ENCODE measurements at places on chromosomes 2 and 18.

DNA sequence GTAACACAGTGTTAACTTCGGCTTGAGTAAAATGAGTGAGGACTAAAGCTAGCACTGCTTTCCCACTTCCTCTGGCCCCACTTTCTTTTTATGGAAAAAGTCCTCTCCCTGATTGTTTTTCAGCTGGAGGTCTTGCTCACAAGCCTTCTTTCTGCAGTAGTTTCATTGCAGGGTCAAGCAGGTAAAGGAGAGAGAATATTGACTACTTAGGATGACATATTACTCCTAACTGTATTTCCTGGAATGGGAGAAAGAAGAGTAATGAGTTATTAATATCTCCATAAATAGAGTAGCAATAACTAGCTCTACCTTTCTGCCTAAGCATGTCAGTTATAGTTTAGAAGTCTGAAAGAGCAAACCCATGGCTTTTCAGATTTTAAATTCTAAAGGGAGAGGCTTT, 45.0 kb downstream of the MAP4K4 start:
- no peak for DNase-seq

- no peak for DNase-seq
Observed at GRCh38 chr18:9740071-9740470, 32.0 kb downstream of the RAB31 start.

GRCh38 chr2:46333912-46334311, 36.7 kb downstream of the EPAS1 start:
- no peak for DNase-seq

DNA sequence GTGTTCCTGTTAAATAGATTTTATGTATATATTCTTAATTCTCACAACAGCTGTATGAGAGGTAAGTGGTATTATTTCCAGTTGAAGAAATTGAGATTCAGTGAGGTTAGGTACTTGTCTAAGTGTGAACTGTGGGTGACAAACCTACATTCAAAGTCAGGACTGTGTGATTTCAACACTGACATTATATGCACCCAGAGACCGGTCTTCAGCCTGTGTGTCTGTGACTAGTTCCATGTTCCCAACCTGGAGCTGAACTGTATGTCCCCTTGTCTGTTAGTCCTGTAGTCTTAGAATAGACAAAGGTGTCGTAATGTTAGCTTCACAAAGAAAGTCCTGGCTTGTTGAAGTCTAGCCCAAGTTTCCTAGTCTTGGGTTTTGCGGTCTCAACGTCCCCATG, 17.4 kb downstream of the PLEKHB2 start:
- DNase-seq, result no peak

DNA sequence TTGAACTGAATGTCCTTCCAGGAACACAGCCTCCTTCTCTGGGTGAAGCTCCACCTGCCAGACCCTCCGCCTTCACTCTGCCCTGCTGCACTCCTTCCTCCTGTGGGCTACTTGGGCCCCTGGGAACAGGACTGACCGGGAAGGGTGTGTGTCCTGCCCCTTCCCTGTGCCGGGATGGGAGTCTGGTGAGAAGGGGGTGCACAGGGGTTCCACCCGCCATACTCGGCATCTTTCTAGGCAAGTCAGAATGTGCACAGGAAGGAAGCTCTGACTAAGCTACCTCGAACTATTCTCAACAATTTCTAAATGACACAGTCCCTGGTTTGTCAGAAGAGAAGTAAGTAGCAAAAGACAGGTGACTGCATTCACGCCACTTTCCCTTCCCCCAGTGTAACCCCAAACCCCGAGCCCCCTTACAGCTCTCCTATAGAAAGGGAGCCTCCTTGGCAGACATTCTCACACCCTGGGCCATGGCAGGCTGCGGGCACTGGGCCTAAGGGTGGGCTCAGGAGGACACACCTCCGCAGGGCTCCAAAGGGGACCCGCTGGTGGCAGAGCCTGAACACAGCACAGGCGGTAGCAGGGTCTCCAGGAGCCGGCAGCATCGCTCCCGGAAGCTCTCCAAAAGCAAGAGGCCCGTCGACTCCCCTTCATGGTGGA, 184.1 kb downstream of the HDAC4 start:
- no peak for DNase-seq

- no peak for DNase-seq
Observed at GRCh38 chr18:49335677-49336076, 124.8 kb downstream of the DYM start.

DNA sequence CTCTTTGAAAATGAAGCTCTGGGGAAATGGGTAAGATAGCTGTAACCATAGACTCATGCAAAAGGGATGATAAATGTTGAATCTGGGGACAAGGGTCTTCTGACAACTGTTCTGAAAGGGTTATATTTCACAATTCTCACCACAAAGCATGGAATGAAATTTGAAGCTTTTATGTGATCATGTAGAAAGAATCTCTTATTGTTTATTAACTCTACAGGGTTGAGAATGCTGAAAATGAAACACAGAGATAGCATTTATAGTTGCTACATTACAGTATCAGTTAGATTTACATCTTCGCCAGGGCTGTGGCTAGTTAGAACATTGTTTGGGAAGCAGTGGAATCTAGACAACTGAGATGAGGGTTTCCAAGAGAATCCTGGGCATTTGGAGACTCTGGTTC, 97.4 kb upstream of the LHCGR start:
- DNase-seq, result no peak

DNA sequence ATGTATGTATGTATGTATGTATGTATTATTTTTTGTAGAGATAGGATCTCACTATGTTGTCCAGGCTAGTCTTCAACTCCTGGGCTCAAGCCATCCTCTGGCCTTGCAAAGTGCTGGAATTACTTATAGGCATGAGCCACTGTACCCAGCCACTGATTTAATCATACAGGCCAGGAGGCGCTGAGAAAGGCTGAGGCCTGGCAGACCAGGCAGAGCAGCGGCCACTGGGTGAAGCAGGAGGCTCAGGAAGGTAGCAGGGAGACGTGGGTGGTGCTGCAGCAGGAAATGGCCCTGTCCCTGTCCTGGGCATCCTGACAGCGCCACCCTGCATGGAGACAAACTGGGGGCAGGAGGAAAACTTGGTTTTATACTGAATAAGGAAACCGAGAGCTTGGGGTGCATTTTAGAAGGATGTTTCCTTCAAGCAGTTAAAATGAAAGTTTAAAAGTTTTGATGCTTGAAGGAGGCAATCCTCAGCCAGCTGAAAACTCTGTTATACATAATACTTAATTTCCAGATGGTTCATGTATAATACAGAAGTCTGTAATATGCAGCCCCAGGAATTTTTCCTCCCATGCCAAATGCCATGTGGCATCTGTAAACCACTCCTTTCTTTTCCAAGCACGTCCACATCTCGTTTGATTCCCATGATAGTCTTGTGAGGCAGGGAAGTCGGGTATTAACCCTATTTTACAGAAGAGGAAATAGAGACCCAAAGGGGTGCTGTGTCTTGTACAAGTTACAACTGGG, 182.4 kb downstream of the CELF4 start:
- no peak for DNase-seq

GRCh38 chr2:110993557-110994231, 127.0 kb upstream of the BCL2L11 start:
- DNase-seq, result no peak

GRCh38 chr2:182072861-182073260, 87.2 kb downstream of the PPP1R1C start:
- no peak for DNase-seq

- DNase-seq, result no peak
Observed at GRCh38 chr2:219724628-219725027, 97.2 kb downstream of the SLC4A3 start.

GRCh38 chr2:140695155-140695554, 1435.7 kb downstream of the LRP1B start:
- DNase-seq, result no peak

GRCh38 chr2:208086029-208086428, 38.3 kb downstream of the CRYGD start:
- no peak for DNase-seq

DNA sequence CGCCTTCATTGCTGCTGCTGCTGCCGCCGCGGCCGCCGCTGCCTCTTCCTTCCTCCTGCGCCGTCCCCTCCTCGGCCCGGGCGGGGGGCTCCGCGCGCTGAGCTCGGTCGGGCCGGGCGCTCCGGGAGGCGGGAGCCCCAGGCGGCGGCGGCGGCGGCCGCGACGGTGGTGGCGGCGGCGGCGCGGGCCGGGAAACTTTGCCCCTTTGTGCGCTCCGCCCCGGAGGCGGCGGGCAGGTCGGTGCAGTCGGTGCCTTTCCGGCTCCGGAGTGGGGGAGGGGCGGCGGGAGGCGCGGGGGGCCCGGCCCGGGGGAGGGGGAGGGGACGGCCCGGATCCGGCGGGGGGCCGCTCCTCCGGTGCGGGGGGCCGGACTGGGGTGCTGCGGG, 205 bp downstream of the TET3 start:
- DNase-seq, result no peak

DNA sequence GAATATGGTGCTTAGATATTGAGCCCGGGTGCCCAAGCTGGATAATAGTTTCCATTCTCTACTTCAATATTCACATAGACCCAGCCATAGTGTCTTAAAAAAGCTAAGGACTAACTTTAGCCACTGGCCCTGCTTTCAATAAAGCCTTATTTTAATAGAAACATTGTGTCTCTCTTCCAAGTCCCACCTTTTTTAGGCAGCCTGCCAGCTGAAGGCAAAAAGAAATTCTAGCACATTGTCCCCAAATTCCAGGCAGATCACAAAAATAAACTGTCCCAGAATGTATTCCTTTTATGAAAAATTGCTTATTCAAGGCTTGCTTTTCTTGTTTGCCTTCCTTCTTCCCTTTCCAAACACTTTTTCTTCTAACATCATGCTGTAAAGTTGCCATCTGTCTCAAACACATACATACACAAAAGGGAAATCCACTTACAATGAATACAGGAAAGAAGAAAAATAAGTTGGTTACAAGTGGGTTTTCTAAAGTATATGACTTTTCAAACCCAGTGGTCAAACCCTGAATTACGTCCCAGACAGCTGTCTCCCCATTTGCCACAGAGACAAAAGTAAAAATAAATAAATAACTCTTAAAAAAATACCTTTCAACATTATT, 778.5 kb downstream of the BCL11A start:
- no peak for DNase-seq

All from stimulated activated CD8-positive, alpha-beta memory T cell treated with anti-CD3 and anti-CD28 coated beads, Interleukin-15, amount 100 ng/mL, for 24 hours (primary cell).